ENCODE measurements at places on chromosomes 2 and 18.
A peak's percentile ranks its signal among the peaks of the same experiment; 100 is the strongest.

DNA sequence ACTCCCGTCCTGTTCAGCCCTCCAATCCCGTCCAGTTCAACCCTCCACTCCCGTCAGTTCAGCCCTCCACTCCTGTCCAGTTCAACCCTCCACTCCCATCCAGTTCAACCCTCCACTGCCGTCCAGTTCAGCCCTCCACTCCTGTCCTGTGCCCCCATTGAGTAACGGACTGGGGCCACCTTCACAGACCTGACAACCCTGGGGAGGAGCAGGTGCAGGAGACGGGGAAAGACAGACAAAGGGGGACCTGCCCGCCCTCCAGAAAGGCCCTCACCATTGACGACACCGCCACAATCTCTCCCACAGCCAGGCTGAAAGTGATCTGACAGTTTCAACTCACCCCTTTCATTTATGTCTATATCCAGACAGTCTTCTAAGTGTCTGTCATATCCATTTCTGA lies 72.2 kb downstream of the EIPR1 start:
- no peak for DNase-seq

GRCh38 chr18:61589053-61589723 lies 256.0 kb downstream of the CDH20 start:
- DNase-seq, result peak; percentile 33

- no peak for DNase-seq
Observed at GRCh38 chr2:128980475-128980874, 661.8 kb upstream of the HS6ST1 start.

DNA sequence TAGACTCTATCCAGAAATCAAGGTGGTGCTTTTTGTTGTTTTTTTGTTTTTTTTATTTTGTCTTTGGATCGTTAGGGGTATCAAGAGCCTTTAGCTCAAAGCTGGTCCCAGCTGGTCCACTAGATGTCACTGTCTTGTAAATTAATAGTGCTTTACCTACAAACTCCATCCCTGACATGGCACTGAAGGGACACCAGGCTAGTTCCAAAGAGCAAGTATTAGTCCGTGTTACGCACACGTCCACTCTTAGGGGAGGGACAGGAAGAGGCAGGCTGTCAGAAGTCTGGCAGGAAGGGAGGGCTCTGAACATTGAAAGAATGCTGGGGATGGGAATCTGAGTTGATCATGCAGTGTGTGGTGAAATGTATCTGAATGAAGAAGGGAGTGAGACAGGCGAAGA lies 85.9 kb upstream of the CCBE1 start:
- no peak for DNase-seq

DNA sequence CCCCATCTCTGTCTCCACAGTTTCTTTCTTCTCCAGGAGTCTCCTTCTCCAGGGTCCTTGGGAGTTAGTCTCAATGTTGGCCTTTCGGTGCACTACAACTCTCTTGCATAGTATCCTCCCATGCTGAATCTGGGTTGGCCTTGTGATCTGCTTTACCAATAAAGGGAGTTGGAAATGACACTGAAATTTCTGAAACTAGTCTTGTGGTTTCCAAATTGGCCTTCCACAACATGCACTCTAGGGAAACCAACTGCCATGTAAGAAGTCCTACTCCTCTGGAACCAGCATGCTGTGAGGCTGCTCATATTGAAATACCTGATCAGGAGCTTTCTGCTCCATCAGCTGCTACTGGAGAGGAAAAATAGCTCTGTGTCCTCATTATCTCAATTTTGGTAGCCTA lies 9.9 kb upstream of the ABHD3 start:
- DNase-seq, result no peak

DNA sequence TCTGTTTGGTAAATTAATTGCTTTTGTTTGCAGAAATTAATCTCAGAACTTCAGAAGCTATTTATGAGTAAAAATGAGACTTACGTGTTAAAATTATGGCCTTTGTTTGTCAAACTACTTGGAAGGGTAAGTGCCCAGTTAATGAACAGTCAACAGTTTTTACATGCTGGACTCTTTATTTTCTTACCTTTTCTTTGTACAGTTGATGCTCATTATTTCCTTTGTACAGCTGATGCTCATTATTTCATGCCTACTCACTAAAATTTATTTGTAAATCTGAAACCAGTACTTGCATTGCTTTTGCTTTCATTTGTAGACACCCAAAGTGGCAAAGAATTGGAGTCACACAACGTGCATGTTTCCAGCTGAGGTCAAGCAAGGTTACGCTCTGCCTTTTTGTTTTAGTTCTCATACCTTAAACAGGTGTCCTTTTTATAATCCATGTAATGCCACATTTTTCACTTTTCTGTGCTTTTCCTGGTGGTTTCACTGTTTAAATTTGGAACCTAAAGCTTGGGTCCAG lies 13.3 kb downstream of the RIF1 start:
- no peak for DNase-seq

DNA sequence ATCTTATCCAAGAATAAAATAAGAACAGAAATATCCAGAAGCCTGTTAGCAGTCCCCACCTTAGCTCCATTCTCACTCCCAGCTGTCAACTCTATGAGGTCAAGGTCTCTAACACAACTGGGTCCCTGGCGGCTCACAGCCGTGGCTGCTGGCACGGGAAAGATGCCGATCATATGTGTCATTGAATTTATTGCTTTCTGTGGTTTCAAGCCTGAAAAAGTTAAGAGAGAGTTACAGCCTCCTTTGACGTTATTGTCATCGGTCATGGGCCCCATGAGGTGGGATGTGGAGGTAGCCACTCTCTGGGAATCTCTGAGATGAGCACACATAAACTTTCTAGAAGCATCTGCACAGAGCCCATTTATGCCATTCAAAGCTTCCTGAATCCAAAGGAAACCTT lies 28.7 kb upstream of the CABLES1 start:
- DNase-seq, result peak; percentile 78

DNA sequence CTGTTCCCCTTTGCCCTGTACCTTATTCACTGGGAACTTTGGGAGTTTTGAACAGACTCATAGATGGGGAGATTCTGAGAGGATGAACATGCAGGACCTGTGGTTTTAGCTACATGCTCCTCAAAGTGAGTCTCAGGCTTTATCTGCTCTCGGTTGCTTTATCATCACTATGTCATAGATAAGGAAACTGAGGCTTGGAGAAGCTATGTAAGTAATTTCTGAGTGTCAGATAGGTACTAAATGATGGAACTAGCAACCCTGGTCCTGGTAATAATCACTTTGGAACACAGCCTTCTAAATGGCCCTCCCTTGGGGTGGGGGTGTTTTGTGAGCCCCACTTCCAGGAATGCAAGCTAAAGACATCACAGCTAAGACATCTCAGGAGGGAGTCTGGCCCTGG lies 186.2 kb upstream of the MEX3C start:
- no peak for DNase-seq

DNA sequence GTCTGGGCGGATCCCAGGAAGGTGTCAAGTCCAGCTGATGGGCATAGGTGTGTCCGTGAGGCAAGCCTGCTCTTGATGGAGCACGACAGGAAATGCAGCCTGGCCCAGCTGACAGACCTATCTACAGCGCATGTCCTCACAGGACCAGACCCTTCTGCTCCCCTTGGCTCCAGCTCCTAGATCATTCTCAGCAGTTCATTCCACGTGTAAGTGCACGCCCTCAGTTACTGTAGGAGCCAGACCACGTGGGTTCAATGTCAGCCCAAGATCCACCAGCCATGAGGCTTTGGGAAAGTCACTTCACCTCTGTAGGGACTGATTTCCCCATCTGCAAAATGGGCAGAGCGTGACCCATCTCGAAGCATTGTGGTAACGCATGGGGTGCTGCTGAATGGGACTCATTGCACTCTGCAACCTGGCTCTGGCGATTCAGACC lies 47.8 kb downstream of the TMEM17 start:
- no peak for DNase-seq

GRCh38 chr2:108805782-108806181 lies 19.2 kb downstream of the CCDC138 start:
- DNase-seq, result no peak

DNA sequence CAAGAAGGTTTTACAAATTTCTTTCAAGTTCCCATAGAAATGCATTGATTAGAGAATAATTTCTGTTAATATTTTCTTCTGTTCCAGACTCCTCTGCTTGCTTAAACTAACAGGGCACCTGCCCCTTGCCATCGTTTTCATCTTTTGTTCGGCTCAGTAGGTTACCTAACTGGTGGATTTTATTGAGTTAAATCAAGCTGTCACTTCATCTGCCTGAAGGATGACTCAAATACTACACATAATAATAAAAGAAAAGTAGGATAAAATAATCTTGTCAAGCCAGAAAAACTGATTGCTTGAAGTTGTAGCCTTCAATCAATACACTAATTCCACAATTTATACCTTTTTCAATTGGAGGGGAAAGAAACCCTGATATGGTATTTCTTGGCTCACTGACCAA lies 234.0 kb downstream of the NR4A2 start:
- DNase-seq, result no peak

- no peak for DNase-seq
Observed at GRCh38 chr18:3995476-3996102, 459.5 kb downstream of the DLGAP1 start.

DNA sequence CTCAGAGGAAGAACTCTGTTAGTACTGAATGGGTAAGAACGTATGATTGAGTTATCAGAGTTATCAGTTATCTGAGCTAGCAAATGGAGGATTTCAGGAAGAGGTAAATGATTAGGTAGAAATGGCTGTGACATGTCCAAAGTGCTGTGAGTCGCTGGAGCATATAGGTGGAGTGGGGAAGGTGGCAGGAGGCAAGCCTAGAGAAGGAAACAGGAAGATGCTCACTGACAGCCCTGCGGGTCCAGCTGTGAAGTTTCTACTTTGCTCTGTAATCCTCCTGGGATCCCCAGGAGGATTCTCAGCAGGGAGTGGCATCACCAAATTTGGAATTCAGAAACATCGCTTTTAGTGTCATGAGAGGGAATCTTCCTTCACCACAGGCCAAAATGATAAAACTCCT lies 52.0 kb downstream of the GYPC start:
- no peak for DNase-seq

Measured in tibial artery (tissue), 4 donors.